Activated CD4-positive, alpha-beta T cell treated with anti-CD3 and anti-CD28 coated beads, Interleukin-2, amount 50 U/mL, for 4 hours (primary cell): ENCODE measurements at places on chromosomes 11 and 22.

DNA sequence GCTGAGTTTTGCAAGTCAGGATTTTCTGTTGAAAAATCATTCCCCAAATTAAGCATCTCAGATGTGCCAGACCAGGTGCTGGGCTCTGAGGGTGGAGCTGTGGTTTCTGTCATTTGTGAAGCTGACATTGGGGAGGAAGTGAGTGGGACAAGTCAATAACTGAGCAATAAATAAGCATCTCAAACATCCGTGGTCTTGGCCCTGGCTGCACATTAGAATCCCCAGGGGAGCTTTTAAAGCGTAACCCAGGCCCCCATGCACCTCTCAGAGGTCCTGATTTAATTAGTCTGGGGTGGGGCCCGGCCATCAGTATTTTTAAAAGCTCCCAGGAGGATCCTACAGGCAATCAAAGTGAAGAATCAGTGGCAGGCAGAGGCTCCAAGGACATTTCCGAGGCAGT is 420.0 kb downstream of the MN1 start:
- no peak for DNase-seq

GRCh38 chr11:132586801-132587200 is 945.5 kb downstream of the OPCML start:
- no peak for DNase-seq

DNA sequence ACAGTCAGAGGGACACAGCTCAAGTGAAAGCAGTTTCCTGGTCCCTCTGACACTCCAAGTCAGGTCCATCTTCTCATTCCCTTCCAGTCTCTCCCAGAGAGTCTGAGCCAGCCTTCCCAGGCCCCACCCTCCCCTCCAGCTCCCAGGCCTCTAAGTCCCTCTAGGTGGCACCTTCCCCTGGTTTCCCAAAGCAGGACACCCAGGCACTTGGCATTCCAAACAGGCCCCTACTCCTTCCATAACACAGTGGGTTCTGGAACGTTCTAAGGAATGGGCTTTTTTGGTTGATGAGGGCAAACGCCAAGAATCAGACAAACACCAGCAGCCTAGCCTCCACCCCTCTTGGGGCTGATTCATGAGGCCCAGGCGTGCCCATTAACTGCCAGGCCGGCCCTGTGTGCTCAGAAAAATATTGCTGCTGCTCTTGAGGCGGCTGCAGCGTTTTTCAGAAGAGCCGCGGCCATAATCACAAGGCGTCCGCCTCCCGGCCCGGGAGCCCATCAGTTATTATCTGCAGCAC is 418.7 kb downstream of the SOX6 start:
- no peak for DNase-seq

DNA sequence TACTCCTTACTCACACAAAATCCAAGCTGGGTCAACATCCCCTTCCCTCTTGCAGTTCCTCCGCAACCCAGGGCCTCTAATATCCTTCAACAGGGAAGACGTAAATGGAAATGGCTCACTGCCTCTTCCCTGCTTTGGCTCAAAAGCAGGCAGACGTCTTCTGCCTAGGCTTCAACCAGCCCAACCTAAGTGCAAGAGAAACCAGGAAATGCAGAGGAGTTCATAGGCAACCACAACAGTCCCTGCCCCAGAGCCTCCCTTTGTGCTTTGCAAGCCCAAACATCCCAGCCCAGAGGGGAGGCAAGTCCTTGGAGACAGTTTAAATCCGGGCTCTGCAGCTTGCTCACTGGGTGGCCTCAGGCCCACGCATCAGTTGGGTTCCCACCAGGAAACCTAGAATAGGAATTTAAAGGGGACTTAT is 33.3 kb downstream of the CD6 start:
- no peak for DNase-seq

DNA sequence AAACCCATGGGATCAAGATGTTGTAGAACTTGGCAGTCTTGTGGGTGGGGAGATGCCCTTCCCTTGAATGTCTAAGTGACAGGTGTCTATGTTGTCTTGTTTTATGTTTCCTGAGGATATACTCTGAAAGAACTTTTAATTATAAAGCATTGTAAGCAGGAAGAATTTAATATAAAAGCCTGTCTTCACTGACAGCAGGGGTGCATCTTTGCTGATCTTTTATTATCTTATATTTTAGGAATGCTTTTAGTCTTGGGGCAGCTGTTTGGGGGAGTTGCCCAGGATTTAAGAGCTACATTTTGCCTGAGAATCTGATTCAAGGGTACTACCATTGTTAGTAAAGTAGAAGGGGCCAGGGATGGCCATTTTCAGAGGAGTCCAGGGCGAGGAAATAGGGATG is 43.4 kb downstream of the IRAG1 start:
- no peak for DNase-seq

DNA sequence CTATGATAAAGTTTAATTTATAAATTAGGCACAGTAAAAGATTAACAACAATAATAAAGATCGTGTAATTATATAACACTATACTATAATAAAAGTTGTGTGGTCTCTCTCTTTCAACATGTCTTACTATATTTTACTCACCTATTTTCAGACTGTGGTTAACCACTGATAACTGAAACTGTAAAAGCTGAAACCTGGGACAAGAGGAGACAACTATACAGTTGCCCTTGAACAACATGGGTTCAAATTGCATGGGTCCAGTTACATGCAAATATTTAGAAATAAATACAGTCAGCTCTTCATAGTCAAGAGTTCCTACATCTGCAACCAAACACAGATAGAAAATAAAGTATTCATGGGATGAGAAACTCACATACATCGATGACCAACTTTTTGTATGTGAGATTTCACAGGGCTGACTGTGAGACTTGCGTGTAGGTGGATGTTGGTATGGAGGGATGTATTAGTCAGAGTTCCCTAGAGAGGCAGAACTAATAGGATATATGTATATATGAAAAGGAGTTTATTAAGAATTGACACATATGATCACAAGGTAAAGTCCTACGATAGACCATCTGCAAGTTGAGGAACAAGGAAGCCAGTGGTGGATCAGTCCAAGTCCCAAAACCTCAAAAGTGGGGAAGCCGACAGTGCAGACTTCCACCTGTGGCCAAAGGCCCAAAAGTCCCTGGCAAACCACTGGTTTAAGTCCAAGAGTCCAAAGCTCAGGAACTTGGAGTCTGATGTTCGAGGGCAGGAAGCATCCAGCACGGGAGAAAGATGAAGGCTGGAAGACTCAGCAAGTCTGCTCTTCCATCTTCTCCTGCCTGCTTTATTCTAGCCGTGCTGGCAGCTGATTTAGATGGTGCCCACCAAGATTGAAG is 359.5 kb downstream of the INSC start:
- no peak for DNase-seq

DNA sequence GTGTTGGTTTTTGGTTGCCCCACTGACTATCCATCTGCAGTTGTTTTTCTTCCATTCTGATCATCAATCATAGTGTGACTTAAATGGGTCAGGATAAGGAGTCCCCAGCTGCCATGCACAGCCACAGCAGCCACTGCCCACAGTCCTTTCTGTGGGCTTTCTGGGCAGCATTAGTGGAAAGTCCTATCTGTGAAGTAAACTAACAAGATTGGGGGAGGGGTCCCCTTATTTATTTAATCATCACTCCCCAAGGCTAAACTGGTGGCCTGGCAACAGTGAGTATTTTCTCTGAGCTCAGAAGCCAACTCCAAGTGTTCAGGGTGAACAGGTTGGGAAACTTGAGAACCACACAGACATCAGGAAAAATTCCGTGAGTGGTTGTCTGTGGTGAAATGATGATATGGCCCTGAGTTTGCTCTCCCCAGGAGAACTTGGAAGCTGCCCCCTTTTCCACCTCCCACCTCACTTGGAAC is 145.0 kb downstream of the CCDC34 start:
- no peak for DNase-seq

- no peak for DNase-seq
Measured at GRCh38 chr11:60786811-60787567, 1.9 kb downstream of the MS4A10 start.

GRCh38 chr11:96105197-96105895 is 181.4 kb upstream of the MTMR2 start:
- DNase-seq, result no peak

DNA sequence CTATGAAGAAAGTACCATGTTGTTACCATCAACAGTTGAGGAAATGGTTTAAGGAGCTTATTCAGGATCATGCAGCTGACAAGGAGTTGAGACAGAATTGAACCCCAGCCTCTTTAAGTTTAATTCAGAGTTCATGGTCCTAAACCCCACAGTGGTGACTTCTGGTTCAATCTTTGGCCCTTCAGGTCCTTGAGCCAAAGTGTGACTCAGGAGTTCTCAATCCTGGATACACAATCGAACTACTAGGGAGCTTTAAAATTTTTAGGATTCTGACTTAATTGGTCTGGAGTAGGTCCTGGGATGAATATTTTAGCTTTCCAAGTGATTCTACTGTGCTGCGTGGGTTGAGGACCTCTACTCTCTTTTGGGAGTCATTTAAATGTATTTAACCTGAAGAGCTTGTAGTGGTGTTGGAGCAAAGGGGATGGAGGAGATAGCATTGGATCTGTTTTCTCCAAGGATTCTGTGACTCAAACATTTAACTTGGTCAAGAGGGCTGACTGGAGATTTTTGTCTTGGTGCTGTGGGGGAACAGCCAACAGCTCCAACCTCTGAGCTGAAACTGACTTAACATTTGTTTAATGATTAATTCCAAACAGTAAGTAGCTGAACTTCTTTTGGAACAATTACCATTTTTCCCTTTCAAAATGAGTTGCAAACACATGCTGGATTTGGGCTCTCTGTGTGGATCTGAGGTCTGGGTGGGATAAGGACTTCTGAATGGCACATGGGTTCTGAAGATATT is 80.1 kb downstream of the INSC start:
- DNase-seq, result no peak

GRCh38 chr22:49303781-49304461 is 523.8 kb downstream of the BRD1 start:
- DNase-seq, result no peak

- DNase-seq, result no peak
Measured at GRCh38 chr11:123255909-123256308, 60.9 kb upstream of the CLMP start.

DNA sequence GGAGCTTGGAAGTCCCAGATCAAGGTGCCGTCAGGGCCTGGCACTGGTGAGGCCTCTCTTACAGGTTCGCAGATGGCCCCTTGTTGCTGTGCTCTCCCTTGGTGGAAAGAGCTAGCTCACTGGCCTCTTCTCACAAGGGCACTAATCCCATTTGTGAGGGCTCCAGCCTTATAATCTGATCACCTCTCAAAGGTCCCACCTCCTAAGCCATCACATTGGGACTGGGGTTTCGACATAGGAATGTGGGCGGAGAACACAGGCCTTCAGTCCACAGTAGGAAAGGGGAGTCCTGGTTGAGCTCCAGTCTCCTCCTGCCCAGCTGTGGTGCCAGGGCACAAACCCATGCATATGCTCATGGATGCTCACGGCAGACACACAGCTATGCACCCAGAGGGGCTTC is 14.0 kb upstream of the LRRC32 start:
- no peak for DNase-seq

- DNase-seq, result no peak
Measured at GRCh38 chr22:48333816-48334735, 1493.6 kb downstream of the BRD1 start.

GRCh38 chr22:44685384-44686056 is 16.5 kb upstream of the PRR5 start:
- peak; percentile 84 for DNase-seq

DNA sequence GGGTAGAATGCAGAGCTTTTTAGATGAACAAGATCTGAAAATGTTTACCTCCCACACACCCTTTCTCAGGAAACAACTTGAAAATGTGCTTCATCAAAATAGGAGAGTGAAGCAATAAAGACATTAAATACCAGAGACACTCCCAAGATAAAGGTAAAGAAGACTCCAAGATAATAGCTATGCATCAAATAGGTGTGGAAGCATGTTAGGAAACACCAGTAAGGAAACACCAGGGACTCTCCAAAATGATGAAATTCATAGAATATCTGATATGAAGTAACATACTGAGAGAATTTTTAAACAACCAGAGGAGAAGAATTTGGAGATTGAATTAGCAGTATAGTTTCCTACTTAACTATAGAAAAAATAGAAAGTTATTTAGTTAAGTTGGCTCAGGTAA is 57.0 kb downstream of the OR10A6 start:
- no peak for DNase-seq

- DNase-seq, result no peak
Measured at GRCh38 chr11:122673701-122674100, 18.2 kb downstream of the UBASH3B start.

DNA sequence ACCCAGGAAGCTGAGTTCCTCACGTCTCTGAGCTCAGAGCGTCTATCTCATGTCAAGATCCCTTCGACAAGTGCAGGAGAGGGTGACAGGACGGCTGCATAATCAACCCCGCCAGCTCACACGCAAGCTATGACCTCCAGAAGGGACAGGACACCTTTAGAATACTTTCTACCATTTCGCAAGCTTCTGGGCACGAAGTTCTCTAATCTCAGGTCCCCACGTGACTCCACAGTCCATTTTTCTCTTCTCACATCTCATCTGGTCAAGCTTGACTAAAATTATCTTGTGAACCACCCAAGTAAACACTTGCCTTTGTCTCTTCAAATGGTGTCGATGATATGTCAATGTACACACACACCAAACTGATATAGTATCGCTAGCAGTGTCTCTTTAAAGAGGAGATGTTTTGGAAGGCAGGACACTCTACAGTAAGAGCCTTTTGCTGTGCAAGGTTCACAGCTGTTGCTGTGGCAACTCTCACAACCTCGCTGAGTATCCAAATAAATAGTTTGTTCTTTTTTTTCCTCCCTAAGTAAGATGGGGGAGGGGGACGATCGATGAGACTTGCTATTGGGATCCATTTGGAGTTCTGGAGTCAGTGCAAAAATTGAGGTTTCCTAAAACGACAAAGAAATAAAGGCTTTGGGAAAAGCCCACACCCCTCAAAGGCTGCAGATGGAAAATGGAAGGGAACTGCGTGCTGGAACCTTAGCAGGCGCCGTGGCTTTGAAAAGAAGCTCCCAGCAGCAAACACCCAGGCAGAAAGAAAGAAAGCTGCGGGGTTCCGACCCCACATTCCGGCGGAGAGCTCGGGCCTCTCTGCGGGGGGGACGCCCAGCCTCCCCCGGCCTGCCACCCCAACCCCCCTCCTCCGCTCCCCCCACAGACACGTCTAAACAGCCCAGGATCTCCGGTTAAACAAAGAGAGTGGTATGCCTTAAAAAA is 215.4 kb upstream of the UBASH3B start:
- no peak for DNase-seq
